SK-MEL-5 (cell line): ENCODE measurements at places on chromosomes 1 and 21.

DNA sequence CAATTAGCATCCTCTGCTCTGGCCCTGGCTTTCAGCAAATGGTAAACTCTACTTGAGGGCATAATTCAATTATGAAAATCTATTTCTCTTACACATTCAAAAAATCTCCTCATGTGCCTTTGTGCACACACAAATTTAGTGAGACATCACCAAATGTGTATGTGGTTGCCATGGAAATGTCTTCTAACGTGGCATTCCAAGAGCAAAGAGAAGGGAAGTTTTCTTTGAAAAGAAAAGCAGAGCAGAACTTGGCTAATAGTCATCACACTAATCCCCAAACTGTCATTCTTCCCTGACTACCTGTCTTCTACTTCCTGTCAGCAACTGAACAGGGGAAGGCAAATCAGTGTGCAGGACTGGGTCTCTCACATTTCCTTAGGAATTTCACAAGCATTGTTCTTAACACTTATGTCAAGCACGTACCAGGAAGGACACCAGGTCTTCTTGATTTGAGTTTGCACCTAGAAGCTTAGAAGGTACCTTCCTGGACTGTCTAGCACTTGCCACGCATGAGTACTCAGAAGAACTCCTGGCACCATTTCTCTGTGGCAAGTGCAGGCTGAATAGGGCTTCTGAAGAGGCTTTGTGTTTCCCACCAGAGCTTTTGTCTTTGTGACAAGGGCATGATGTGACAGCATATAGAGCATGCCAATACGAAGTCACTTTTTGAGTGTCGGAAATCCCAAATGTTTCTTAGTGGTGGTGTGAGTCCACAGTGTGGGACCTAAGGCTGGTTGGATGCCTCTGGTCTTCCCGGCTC, 32.3 kb downstream of the MAN1C1 start:
- no peak for DNase-seq

GRCh38 chr1:231272880-231273279, 31.9 kb downstream of the GNPAT start:
- no peak for DNase-seq

GRCh38 chr1:160244209-160244608, 18.1 kb downstream of the DCAF8 start:
- DNase-seq = no peak

DNA sequence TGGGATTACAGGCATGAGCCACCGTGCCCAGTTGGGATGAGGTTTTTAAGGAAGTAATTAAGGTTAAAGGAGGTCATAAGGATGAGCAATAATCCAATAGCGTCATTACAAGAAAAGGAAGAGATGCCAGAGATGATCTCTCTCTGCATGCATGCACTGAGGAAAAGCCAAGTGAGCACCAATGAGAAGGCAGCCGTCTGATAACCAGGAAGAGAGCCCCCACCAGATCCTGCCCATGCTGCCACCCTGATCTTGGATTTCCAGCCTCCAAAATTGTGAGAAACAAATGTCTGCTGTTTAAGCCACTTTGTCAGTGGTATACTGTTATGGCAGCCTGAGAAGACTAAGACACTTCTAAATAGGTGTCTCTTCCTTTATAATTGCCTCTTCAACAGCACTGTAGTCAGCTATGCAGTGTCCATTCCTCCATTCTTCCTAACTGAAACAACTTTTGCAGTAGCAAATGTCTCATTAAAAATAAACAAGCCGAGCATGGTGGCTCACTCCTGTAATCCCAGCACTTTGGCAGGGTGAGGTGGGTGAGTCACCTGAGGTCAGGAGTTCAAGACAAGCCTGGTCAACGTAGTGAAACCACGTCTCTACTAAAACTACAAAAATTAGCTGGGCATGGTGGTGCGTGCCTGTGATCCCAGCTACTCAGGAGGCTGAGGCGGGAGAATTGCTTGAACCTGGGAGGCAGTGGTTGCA, 216.2 kb upstream of the RUNX1 start:
- DNase-seq = no peak

DNA sequence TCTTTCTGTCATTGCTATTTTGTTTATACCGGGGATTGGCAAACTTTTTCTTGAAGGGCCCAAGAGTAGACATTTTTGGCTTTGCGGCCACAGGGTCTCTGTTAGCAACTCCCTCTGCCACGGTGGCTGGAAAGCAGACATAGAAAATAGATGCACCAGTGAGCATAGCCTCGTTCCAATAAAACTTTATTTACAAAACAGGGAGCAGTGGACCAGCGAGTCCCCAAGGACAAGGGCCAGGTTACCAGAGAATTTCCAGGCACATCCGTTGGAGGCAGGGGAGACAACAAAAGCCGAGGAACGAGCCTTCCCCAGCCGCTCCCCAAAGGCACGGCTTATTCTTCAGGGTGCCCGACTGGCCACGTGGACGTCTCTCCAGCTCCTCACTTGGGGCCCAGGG, 26.5 kb downstream of the FAAP20 start:
- no peak for DNase-seq

GRCh38 chr1:76291737-76292136, 217.2 kb downstream of the ST6GALNAC3 start:
- no peak for DNase-seq

DNA sequence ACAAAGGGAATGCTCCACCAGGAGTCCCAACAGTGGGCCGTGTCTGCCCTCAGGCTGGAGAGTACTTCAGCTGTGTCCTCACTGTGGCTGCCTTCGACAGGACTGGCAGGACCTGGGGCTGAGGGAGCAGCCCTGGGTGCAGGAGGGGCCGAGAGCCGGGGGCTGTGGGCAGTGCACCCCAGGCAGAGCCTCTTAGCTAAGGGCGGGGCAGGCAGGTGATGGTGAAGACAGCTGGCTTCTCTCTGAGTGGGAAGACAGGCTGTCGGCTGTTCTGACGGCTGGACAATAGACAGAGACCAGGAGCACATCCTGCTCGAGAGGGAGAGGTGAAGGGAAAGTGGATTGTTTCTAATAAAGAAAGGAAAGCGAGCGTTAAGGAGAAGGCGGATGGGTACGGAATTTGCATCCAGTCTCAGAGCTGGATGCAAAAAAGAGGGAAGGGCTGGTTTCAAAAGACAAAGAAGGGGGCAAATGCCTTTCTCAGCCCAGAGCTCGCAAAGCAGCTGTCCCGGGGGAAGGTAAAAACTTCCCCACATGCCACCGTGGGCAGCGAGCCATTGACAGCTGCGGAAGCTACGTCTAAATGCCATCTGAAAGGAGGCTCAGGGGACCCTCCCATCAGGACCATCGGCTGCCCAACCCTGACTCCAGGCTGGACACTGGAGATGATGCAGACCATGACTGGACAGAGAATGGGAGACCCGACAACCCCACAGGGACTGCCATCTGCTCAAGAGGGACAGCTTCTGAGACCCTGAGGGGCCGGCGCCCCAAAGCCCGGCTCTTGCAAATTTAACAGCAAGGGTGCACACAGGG, 92.0 kb downstream of the STUM start:
- no peak for DNase-seq

DNA sequence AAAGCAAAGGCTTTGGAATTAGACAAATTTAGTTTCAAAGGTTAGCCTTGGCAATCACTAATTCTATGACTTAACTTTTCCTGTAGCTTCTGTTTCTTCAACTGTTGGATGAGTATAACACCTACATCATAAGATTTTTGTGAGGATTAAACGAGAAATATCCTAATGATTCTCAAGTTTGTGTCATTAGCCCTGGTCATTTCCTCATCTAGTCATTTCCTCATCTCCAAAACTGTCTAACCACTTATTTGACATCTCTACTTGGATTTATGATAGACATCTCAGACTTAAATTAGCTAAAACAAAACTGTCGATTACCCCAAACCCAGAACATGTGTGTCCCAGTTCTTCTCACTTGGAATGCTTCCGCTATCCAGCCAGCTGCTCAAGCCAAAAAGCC, 80.2 kb upstream of the CHODL start:
- no peak for DNase-seq

GRCh38 chr1:43565600-43566360, 35.1 kb downstream of the PTPRF start:
- no peak for DNase-seq

DNA sequence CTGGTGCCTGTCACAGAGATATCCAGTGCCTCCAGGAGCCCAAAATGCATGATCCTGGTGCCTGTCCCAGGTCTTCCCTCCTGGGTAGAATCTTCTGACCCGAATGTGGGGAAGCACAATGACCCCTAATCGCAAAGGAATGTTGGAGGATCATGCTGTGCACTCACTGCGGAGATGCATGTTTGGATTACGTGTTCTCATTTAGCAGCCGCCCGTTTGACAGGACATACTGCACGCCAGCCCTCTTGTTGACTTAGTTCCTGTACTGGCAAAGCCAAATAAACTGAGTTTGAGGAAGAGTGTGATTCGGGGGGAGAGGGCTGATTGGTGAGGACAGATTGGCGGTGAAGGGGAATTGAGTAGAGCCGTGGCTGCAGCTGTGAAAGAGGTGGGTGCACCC, 85.9 kb upstream of the SIM2 start:
- no peak for DNase-seq

GRCh38 chr1:38608202-38608864, 251.2 kb downstream of the RRAGC start:
- peak; percentile 45 for DNase-seq

DNA sequence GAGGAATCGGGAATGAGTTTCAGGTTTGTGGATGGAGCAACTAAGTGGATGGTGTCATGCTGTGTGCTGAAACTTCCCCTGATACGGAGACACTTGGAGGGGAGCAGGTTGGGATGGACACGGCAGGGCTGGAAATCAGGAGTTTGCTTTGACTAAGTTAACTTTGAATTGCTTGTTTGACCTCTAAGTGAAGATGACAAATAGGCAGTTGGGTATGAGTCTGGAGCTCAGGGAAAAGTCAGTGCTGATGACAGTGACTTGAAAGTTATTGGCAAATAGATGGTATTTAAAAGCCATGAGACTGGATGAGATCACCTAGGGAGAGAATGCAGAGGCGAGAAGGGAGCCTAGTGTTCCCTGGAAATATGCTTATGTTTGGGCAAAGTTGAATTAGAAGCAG, 12.8 kb upstream of the ZSCAN20 start:
- no peak for DNase-seq

DNA sequence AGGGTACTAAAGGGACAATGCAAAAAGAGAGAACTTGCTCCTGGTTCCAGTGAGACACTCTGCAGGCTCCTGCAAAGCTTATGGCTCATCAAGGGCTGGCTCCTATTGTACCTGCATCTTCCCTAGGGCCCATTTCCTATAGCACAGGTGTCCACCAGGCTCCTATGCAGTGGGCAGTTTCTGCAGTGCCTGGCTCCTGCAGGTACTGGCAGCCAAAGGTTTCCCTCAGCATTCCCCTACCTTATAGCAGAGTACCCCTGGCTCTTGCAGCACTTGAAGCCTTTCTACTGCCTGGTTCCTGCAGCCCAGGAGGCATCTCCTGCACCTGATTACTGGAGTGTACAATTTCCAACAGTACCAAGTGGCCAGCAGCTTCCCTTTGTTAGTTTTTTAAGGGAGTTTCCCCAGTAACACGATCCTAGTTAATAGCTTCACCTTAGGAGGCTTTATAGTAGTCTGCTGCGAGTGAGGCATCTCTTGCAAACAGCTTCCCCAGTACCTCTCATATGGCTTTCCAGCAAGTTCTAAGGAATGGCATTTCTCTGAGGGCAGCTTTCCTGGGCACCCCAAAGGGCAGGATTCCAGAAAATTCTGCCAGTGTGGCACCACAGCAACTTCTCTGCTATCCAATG, 141.7 kb downstream of the DENND1B start:
- no peak for DNase-seq

DNA sequence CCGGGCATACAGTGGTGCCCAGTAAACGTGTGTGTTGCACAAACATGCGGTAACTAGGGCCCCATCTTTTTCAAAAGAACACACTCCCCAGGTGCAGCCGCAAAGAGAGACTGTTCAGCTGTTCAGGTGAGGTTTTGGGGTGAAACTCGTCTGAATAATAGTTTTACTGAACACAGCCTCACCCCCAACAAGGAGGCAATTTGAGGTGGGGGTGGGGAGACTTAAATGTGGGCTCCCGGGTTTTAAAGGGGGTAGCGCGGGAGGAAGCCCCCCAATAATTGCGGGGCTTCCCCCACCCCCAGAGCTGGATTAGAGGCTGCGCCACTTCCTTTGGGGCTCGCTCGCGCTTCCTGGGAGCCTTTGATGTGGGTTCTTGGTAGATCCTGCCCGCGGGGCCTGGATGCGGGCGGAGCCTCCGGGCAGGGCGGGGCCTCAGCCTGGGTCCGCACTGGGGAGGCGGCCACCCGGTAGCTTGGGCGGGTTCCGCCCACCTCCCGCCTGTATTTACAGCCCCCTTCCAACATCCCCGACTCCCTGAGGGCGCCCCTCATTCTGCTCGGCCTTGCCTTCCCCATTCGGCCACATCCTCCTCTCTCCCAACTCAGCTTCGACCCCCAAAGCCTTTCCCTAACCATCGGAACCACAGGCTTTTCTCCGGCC, 6.4 kb upstream of the EPHA2 start:
- DNase-seq = no peak

- DNase-seq = no peak
Observed at GRCh38 chr1:225863167-225863566, 19.0 kb downstream of the TMEM63A start.

DNA sequence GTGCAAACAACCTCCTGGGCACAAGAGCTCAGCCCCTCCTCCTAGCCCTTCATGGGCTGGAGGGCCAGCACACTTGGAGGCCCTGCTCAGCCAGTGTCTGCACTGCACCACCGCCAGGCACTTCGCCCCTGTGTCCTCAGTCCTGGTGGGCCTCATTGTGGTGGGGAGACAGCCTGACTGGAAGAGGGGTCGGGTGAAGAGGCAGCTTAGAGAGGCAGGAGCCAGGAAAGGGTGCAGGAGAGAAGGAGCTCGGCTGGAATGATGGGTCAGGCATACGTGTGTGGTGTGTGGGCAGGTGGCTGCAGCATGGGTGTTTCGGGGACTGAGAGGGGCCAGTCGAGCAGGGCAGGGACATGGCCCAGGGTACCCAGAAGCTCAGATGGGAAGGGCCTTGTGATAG, 4.1 kb downstream of the WNT3A start:
- DNase-seq = no peak

DNA sequence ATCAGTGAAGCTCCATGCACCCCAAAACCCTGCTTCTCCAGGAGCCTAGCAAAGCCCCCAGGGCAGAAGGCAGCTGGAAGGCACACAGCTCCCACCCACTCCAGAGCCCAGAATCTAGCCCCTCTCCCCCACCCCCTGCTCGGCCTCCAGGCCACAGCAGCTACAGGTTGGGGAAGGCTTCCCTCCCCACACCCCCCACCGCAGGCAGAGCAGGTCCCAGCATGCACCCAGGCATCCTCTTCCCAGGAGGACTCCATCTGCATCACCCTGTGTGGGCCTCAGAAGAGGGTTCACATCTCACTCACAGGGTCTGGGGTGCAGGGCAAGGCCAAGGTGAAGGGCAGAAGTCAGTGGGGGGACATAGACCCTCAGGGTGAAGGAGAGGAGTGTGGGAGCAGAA, 719 bp downstream of the S100A14 start:
- no peak for DNase-seq

GRCh38 chr1:37284053-37284452, 190.3 kb upstream of the ZC3H12A start:
- DNase-seq = no peak

- DNase-seq = no peak
Observed at GRCh38 chr21:18265944-18266343, 21.3 kb downstream of the CHODL start.

DNA sequence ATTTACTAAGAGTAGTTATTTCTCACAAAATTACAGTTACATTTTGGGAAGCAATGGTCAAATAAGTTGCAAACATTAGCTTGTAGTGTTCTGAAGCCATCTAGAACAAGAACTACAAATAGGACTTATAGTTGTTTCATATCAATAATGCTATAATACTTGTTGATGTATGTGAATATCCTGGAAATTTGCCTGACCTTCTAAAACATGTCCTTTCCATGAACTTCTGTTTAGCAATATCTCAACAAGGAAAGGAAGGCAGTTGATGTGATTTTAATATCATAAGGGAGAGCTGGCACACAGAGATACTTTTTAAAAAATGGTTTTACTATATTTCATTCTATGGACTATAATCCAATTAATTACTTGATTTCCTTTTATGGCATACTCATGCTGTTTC, 47.1 kb upstream of the SAMSN1 start:
- no peak for DNase-seq
